ENCODE measurements at places on chromosomes 5 and 9.

DNA sequence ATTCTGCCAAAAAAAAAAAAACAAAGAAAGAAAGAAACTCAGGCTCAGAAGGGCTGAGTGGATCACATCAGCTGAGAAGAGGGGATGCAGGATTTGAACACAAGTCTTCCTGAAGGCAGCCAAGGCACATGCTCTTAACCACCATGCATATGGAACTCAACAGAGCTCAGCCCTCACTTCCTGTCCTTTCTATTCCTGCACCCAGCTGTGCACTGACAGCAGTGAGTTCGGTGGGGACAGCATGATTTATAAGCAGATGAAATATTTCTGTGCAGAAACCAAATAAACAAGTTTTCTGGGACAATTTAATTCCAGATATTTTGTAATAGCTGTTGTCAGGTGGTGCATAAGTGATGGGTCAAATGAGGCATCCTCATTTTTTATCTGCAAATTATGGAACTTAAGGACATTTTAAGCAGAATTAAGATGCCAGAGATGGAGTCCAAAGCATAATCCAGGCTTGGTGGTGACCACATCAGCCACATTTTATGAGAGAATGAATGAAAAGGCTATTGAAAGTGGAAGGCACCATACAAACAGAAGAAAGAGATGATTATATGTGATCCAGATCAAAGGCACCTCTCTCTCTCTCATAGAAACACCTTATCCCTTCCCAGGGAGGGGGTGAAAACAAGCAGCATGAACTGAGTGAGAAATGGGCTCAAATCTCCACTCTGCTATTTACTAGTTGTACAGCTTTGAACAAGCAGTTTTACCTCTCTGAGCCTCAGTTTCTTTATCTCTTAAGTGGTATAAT lies 303.6 kb upstream of the MSX2 start:
- DNase-seq, result no peak

GRCh38 chr9:77177143-77177893 lies at the start of gene VPS13A:
Gene VPS13A (plus strand): TSS chr9:77177534. CDS start chr9:77177705, 171 bp downstream.
- DNase-seq, result peak; percentile 79

- DNase-seq, result no peak
Observed at GRCh38 chr5:16886793-16887345, 49.2 kb downstream of the MYO10 start.

DNA sequence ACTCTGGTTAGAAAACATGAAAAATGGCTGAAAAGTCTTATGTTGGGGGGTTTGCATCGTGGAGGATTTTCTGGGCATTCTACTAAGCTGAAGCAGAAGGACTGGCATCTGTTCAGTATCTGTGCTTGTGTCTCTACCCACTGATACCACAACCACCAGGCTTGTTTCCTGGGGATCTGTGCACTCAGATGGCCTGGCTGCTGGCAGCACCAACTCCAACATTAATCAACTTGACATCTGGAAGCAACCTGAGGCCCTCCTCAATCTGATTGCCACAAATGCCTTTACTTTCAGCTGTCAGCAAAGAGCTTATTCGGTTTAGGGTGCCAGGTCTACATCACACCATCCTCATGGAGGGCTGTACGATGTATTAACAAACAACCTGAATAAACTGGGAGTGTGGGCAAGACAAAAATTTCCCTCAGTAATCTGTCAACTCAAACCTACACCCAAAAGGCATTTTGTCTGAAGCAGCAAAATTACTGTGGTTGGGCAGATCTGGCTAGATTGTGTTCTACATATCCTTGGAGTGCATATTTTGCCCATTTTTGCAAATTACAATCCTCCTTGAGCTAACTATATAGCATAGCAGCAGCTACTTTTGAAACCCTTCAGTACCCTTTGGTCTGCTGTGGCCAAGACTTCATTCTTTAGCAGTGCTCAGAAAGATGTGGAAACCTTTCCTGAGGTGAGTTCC lies 74.6 kb downstream of the FOXD1 start:
- DNase-seq, result no peak

DNA sequence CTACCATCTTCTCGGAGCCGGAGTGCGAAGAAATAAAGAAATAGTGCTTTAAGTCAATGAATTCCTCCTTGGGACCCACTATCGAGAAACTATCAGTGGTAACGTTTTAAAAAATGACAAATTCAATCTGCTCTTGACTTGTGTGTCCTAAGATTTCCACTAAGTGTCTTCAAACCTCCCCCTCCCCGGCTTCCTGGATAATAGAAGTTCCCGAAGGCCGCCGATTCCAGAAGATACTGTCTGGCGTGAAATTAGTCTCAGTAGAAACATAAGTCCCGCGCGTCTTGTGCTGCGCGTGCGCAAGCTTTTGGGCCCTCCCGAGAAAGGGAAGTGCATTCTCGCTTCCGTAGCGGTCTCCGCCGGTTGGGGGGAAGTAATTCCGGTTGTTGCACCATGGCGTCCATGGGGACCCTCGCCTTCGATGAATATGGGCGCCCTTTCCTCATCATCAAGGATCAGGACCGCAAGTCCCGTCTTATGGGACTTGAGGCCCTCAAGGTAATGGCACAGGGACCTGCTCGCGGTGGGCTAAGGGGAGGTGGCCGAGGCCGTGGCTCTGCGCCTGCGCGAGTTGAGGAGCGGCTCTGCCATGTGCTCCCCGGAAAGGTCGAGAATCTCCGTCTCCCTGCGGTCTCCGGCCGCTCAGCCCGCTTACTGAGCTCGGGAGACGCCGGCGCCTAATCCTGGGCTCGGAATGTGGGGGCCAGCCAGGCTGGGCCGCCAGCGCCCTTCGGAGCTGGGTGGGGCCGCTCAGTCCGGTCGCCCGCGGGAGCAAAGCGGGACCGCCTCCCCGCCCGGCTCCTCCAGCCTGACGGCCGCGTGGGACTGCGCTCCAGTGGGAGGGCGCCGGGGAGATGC lies at the start of gene CCT5:
CCT5 (plus strand) TSS at position 333 of the 858 bp plus-strand sequence; CDS start at position 394, 61 bp downstream.
- DNase-seq, result peak; percentile 75

DNA sequence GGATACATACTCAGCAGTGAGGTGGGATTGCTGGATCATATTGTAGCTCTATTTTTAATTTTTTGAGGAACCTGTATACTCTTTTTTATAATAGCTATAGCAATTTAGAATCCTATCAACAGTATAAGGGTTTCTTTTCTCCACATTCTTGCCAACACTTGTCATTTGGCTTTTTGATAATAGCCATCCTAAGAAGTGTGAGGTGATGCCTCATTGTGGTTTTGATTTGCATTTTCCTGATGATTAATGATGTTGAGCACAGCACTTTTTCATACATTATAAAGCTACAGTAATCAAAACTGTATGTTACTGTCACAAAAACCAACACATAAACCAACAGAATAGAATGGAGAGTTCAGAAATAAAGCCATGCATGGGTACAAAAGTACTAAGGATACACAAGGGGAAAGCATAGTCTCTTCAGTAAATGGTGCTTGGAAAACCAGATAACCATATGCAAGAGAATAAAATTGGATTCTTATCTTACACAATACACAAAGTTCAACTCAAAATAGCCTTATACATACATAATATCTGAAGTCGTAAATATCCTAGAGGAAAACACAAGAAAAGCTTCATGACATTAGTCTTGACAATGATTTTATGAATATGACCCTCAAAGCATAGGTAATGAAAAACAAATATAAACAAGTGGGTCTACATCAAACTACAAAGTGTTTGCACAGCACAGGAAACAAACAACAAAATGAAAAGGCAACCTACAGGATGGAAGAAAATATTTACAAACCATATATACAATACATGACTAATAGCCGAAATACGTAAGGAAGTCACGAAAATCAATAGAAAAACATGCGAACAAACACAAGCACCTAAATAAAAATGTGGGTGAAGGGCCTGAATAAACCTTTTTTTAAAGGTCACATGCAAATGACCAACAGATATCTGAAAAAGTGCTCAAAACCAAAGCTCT lies 287.8 kb upstream of the DAB2 start:
- no peak for DNase-seq

GRCh38 chr9:81393985-81394811 lies 295.1 kb downstream of the TLE1 start:
- DNase-seq, result no peak

DNA sequence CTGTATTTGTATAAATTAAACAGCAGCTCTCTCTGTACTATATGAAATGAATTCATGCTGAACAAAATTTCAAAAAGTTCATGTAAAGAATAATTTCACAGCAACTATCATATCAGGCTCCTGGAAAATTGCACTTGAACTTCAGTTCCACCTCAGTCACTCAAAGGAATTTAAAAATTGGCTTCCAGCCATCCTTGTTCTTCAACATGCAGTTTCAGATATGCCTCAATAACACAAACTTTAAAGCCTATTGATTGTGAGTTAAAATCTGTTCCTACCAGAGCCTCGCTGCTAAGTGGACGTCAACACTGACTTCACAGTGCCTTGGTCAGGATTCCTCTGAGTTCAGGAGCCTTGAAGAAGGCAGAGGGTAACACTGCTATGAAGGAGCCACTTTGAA lies 418.7 kb upstream of the WWC1 start:
- no peak for DNase-seq

GRCh38 chr5:173823721-173824567 lies 64.2 kb upstream of the CPEB4 start:
- no peak for DNase-seq

- DNase-seq, result no peak
Observed at GRCh38 chr5:170294556-170294955, 3.0 kb downstream of the LCP2 start.

- no peak for DNase-seq
Observed at GRCh38 chr5:136906545-136906944, 541.2 kb upstream of the TRPC7 start.

DNA sequence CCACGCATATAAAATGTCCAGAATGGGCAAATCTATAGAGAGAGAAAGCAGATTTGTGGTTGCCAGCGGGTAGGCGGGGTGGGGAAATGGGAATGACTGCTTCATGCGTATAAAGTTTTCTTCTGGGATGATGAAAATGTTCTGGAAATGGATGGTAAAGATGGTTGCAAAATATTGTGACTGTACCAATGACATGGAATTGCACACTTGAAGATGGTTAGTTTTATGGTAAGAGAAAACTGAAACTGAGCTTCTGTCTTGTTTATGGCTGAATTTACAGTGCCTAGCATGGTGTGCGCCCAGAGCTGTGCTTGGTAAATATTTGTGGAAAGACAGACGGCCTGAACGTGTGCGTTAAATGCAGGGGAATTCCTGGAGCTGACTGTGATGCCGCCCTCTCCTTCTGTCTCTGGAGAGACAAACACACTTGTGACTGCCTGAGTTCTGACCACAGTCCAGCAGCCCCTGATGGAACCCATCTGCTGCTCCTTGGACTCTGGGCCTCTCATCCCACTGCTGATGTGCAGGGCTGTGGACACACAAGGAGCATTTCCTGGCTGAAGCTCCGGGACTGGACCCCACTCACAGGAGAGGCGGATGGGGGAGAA lies 8.6 kb upstream of the PTGES start:
- no peak for DNase-seq

DNA sequence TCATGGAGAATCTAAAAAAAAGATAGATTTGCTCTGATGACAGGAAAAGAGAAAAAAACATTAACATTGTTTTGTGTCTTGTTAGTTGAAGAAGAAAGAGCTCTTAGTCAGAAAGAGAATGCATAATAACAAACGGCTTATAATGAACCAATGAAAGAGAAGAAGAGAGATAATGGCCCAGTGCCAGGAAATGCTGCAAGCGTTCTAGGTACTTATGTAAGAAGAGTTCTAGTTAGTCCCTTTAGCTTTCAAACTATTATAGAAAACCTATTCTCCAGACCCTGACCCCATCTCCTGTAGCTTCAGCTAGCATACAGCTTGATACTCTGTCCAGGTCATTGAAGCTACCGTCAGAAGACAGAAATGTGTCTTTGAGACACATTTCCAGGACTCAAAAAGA lies 70.2 kb downstream of the FBXL17 start:
- no peak for DNase-seq

- DNase-seq, result no peak
Observed at GRCh38 chr5:138677782-138678181, 75.4 kb upstream of the CTNNA1 start.

- no peak for DNase-seq
Observed at GRCh38 chr5:61534481-61535267, 202.6 kb downstream of the ZSWIM6 start.

- no peak for DNase-seq
Observed at GRCh38 chr9:108621991-108622855, 233.6 kb downstream of the ACTL7B start.

GRCh38 chr9:21810388-21810787 lies 8.0 kb downstream of the MTAP start:
- DNase-seq, result no peak

- DNase-seq, result no peak
Observed at GRCh38 chr9:20289423-20290010, 332.8 kb downstream of the MLLT3 start.

- DNase-seq, result no peak
Observed at GRCh38 chr9:130054325-130054786, 650 bp downstream of the GPR107 start.

DNA sequence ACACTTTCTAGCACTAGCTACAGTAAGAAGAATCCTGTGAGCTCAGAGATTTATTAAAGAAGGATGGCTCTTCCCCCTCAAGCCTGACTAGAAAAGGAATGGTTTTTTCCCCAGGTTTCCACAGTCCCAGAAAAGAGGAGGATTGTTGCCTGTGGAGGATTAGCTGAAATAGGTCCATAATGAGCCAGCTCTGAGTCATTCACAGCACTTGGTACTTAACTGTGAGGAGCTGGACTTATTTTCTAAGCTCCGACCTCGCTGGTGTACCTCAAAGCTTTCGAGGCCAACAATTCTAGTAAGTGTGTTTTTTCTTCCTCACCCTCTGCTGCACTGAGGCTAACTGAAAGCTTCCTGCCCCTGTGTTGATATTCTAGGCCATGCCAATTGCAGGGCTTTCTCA lies 222.5 kb upstream of the IL12B start:
- no peak for DNase-seq

DNA sequence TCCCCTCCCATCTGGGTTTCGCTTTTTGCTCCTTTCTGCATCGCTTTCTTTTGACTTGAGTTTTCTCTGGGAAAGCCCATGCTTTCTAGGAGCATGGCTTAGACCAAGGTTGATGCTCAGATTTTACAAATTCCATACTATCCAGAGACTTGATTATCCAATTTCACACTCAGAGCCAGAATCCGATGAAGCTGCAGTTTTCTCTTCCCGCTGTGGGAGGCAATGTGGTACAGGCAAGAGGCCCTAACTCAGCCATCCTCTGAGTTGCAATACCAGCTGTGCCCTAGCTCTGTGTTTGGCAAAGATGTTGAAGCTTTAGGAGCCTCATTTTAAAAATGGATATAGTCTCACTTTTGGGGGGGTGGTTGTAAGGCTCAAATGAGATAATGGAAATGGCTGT lies 85.1 kb downstream of the BRINP1 start:
- DNase-seq, result no peak

GRCh38 chr9:136939996-136940525 lies 4.5 kb downstream of the FBXW5 start:
- DNase-seq, result no peak
